ENCODE measurements at places on chromosomes 5 and 9.
A peak's percentile ranks its signal among the peaks of the same experiment; 100 is the strongest.

GRCh38 chr9:133393399-133393798, 17.2 kb downstream of the STKLD1 start:
- H3K36me3 ChIP-seq = no peaks in the 10 kb centered on the region
- no peak overlapping the region for H3K4me3 ChIP-seq
- H3K4me1 ChIP-seq = no peaks in the 10 kb centered on the region
- H3K27me3 ChIP-seq = no peaks in the 10 kb centered on the region

DNA sequence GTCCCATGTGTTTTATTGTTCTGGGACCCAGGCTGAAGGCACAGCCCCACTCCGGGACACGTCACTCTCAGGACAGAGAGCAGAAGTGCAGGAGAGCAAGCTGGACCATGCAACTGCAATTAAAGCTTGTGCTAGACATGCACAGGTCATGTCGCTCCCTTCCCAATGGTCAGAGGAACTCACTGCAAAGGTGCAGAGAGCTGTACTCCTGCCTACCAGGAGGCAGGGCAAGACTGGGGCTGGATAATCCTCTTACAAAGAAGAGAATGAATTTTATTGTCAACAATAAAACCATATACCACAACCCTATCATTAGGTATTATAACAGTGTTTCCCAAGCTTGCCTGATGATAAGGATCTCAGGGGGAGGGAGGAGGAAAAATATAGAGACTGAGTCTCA, 74.0 kb upstream of the NEK6 start:
- peaks cover 4% of the 10 kb centered on the region for H3K27me3 ChIP-seq
- no peak for DNase-seq
- H3K4me1 ChIP-seq = no peaks in the 10 kb centered on the region
- H3K27ac ChIP-seq = no peak overlapping the region

GRCh38 chr5:150186897-150187296, 3.0 kb upstream of the SLC6A7 start:
- no peak overlapping the region for H3K27ac ChIP-seq
- DNase-seq = no peak
- H3K4me1 ChIP-seq = peaks cover 3% of the 10 kb centered on the region
- no peaks in the 10 kb centered on the region for H3K27me3 ChIP-seq
- H3K4me3 ChIP-seq = no peak overlapping the region
- no peaks in the 10 kb centered on the region for H3K36me3 ChIP-seq

DNA sequence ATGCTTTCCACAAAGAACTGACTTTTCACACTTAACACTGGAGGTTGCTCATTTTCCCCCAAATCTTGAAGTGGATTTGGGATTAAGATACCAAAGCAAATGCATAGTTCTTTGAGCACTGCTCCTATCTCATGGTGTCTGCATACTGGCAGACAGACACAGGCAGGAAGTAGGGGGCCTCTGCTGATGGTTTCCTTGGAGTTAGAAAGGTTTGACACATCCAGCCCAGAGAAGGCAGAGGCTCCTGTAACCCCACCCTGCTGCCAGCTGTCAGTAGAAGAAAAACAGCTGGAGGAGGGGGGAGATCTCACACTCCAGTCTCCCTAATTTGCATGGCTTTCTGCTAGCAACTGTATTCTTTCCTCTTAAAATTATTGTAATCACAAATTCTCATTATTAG, 44.1 kb downstream of the APTX start:
- DNase-seq = no peak
- no peaks in the 10 kb centered on the region for H3K36me3 ChIP-seq
- no peak overlapping the region for H3K27ac ChIP-seq
- no peaks in the 10 kb centered on the region for H3K4me1 ChIP-seq

DNA sequence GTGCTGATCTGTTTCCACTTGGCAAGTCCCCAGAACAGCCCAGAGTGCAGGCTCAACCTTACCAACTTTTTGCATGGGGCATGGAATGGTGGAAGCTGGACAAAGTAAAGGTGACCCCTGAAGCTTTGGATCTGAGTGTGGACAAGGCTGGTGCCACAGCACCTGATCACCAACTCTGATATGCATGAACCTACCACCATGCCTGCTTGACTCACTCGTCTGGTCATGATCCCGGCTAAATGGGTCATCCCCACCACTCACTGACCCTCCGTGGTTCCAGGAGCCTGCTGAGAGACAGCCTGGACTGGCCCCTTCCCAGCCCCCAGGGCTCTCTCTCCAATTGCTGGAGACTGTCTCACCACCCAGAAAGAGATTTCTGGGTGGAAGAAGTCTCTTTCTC, 14.4 kb upstream of the SLC22A4 start:
- no peak overlapping the region for H3K27ac ChIP-seq
- no peaks in the 10 kb centered on the region for H3K27me3 ChIP-seq
- no peak overlapping the region for H3K4me3 ChIP-seq
- no peak for DNase-seq
- no peaks in the 10 kb centered on the region for H3K4me1 ChIP-seq

- peak overlapping the region; percentile 91 for H3K27ac ChIP-seq
- peak overlapping the region; percentile 96 for H3K4me3 ChIP-seq
- peaks cover 54% of the 10 kb centered on the region for H3K4me1 ChIP-seq
Measured at GRCh38 chr5:176388003-176388443, 375 bp downstream of the NOP16 start.

- H3K27ac ChIP-seq = no peak overlapping the region
- H3K27me3 ChIP-seq = no peaks in the 10 kb centered on the region
- H3K36me3 ChIP-seq = no peaks in the 10 kb centered on the region
- peaks cover 12% of the 10 kb centered on the region for H3K4me1 ChIP-seq
Measured at GRCh38 chr9:27125936-27126335, 16.9 kb downstream of the TEK start.

DNA sequence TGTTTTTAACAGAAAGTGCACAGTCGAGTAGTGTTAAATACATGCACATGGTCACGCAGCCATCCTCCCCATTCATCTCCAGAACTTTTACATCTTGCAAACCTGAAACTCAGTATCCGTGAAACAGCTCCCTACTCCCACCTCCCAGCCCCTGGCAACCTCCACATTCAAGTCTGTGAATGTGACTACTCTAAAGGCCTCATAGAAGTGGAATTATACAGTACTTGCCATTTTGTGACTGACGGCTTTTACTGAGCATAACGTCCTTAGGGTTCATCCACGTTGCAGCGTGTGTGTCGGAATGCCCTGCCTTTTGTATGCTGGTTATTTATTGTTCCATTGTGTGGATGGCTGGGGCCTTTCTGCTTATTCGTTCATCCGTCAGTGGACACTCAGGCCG, 35.8 kb downstream of the USP20 start:
- peaks cover 14% of the 10 kb centered on the region for H3K36me3 ChIP-seq
- no peak overlapping the region for H3K4me3 ChIP-seq
- no peak for DNase-seq
- no peaks in the 10 kb centered on the region for H3K4me1 ChIP-seq
- H3K27ac ChIP-seq = no peak overlapping the region
- H3K27me3 ChIP-seq = no peaks in the 10 kb centered on the region

GRCh38 chr5:95142145-95142544, 142.7 kb downstream of the MCTP1 start:
- no peak overlapping the region for H3K4me3 ChIP-seq
- no peak overlapping the region for H3K27ac ChIP-seq
- no peaks in the 10 kb centered on the region for H3K36me3 ChIP-seq

GRCh38 chr5:122097391-122097790, 19.3 kb upstream of the LOX start:
- H3K27ac ChIP-seq = no peak overlapping the region
- no peaks in the 10 kb centered on the region for H3K27me3 ChIP-seq
- no peaks in the 10 kb centered on the region for H3K4me1 ChIP-seq
- DNase-seq = no peak
- no peak overlapping the region for H3K4me3 ChIP-seq

- H3K4me1 ChIP-seq = peaks cover under 1% of the 10 kb centered on the region
- no peak overlapping the region for H3K4me3 ChIP-seq
- no peak for DNase-seq
- no peaks in the 10 kb centered on the region for H3K27me3 ChIP-seq
- peaks cover 49% of the 10 kb centered on the region for H3K36me3 ChIP-seq
Measured at GRCh38 chr5:1322036-1322900, 22.6 kb downstream of the CLPTM1L start.

- no peak overlapping the region for H3K27ac ChIP-seq
- H3K27me3 ChIP-seq = no peaks in the 10 kb centered on the region
- no peaks in the 10 kb centered on the region for H3K4me1 ChIP-seq
- no peak overlapping the region for H3K4me3 ChIP-seq
- no peaks in the 10 kb centered on the region for H3K36me3 ChIP-seq
Measured at GRCh38 chr9:73845954-73846690, 651.0 kb upstream of the RORB start.

DNA sequence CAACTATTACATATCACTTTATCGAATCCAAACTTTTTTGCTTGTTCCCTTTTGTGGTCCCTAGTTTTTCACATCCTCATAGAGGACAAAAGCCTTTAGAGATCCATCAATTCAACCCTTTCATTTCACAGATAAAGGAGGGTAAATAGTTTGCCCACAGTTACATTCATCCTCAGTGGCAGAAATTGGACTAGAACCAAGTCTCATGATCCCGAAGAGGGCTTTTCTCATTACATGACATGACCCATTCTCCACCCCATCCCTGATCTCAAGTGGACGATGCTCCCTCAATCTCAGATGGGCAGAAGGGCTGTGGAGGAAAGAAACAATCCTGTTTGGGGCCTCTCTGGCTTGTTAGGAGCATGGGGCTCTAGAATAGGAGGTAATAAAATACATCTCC, 23.1 kb downstream of the TICAM2 start:
- H3K4me1 ChIP-seq = peaks cover 5% of the 10 kb centered on the region
- no peaks in the 10 kb centered on the region for H3K36me3 ChIP-seq
- no peaks in the 10 kb centered on the region for H3K27me3 ChIP-seq
- DNase-seq = no peak

- no peaks in the 10 kb centered on the region for H3K36me3 ChIP-seq
- H3K27ac ChIP-seq = no peak overlapping the region
- H3K27me3 ChIP-seq = no peaks in the 10 kb centered on the region
- no peaks in the 10 kb centered on the region for H3K4me1 ChIP-seq
Measured at GRCh38 chr9:73200694-73201452, 49.2 kb downstream of the ANXA1 start.

DNA sequence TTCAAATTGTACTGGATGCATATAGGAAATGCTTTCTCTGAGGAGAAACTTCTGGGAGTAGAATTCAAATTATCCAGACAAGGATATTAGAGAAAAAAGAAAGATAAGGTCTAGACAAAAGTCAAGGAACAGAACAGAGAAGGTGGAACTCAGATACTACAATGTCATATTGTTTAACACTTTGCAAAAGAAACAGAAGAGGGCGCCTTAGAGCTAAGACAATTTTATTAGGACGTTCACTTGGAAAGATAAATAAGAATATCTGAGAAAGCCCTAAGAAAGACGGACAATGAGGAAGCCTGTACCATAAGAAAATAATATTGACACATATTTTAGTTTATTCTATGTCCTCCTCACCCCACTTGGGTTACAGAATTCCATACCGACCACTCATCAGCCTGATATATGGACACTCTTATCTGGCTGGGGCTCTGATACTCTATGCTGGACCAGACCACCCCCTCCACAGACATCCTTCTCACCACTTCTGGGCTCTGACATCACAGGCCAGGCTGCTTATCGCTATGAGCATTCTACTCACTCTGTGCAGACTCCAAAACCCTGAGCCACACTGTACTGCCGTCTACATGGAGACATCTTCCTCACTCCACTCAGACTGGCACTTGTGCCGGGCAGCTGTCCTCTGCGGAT, 9.1 kb upstream of the AK3 start:
- no peaks in the 10 kb centered on the region for H3K4me1 ChIP-seq
- H3K36me3 ChIP-seq = no peaks in the 10 kb centered on the region
- H3K27ac ChIP-seq = no peak overlapping the region
- no peak overlapping the region for H3K4me3 ChIP-seq
- no peak for DNase-seq

GRCh38 chr9:132201780-132202703, 40.2 kb downstream of the NTNG2 start:
- no peaks in the 10 kb centered on the region for H3K4me1 ChIP-seq
- no peaks in the 10 kb centered on the region for H3K27me3 ChIP-seq
- no peak overlapping the region for H3K27ac ChIP-seq
- H3K36me3 ChIP-seq = no peaks in the 10 kb centered on the region

DNA sequence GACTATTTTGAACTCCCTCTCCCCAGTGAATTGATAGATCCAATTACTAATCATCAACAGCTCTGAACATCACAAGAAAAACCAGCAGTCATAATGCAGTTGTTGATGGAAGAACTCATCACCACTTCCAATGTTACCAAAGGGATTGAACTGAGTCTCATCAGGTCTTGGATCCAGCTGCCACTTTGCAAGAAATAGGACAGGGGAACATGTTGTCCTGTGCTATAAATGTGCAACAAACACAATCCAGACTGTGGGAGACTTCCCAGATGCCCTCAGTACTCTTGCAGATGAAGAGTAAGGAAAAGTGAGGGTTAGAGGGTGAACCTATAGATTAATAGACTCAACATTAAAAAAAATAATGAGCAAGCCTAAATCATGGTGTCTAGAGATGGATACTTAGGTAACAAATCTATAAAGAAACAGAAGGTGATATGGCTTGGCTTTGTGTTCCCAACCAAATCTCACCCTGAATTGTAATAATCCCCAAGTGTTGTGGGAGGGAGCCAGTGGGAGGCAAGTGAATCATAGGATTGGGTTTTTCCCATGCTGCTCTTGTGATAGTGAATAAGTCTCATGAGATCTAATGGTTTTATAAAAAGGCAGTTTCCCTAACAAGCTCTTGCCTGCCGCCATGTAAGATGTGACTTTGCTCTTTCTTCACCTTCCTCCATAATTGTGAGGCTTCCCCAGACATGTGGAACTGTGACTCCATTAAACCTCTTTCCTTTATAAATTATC, 63.4 kb upstream of the PAPPA start:
- no peaks in the 10 kb centered on the region for H3K36me3 ChIP-seq
- no peaks in the 10 kb centered on the region for H3K27me3 ChIP-seq
- H3K4me1 ChIP-seq = no peaks in the 10 kb centered on the region
- H3K4me3 ChIP-seq = no peak overlapping the region
- DNase-seq = no peak
- H3K27ac ChIP-seq = no peak overlapping the region

- no peak for DNase-seq
- H3K36me3 ChIP-seq = peaks cover 10% of the 10 kb centered on the region
- H3K4me1 ChIP-seq = no peaks in the 10 kb centered on the region
- no peaks in the 10 kb centered on the region for H3K27me3 ChIP-seq
- H3K4me3 ChIP-seq = no peak overlapping the region
Measured at GRCh38 chr5:151183456-151184245, 26.1 kb upstream of the ANXA6 start.

GRCh38 chr9:106487266-106487665, 375.7 kb upstream of the ZNF462 start:
- no peaks in the 10 kb centered on the region for H3K36me3 ChIP-seq
- no peak overlapping the region for H3K4me3 ChIP-seq
- no peak for DNase-seq
- H3K27me3 ChIP-seq = no peaks in the 10 kb centered on the region
- H3K4me1 ChIP-seq = peaks cover 11% of the 10 kb centered on the region

DNA sequence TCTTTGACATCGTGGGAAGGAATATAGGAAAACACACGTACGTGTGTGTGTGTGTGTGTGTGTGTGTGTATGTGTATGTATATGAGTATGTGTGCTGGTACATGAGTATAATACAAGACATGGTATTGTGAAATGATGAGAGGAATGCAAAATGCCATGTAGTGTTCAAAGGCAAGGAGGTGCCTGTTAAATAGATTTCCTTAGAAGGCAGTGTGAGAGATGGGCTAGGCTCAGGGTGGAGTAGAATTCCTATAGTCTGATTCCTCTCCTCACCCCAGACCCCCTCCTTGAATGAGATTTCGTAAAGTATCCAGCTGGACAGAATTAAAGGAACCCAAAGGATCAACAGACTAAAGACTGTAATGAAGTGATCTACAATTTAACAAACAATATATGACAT, 11.1 kb downstream of the GPR21 start:
- H3K36me3 ChIP-seq = no peaks in the 10 kb centered on the region
- H3K27ac ChIP-seq = peak overlapping the region; percentile 53
- H3K4me3 ChIP-seq = no peak overlapping the region
- DNase-seq = no peak
